ENCODE measurements at places on chromosomes 4 and X.

- no peak for DNase-seq
Measured at GRCh38 chr4:2933566-2934076, 29.6 kb downstream of the NOP14 start.

DNA sequence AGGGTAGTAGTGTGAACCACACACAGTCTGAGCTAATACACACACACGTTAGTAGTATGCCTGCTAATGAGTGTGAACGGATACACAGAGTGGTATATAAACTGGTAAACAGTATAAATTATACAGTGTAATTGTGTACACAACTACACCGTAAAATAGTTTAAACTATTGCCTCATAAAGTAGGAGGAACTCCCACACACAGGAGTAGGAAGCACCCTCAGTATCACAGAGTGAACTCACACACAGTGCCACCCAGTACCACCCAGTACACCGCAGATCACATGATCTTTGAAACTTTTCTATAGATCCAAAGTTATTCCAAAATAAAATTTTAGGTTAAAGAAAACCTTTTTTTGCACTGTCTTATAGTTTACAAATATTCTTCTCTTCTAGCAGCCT is 275.1 kb downstream of the ADGRA3 start:
- no peak for DNase-seq

- DNase-seq = no peak
Measured at GRCh38 chrX:119573840-119574393, 446 bp upstream of the UBE2A start.

DNA sequence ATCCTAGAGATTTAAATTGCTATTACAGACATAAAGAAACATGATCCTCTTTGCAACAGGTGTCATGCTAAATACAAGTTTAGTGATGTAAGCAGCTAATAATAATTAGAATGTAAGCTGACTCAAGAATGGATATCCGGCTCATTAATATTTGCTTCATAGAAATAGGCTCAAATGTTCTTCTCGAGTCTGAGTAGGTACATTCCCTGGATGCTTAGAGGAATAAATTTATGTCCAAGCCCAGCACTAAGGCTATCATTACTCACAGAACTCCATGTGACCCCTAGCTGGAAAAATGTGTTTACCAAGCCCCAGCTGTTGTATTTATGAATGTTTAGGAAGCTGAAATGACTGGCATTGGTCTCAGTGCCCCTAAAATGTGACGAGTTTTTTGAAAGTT is 87.6 kb upstream of the TSPAN7 start:
- DNase-seq = no peak

GRCh38 chr4:37220685-37221084 is 23.9 kb upstream of the NWD2 start:
- no peak for DNase-seq

GRCh38 chr4:74410272-74410671 is 34.7 kb upstream of the AREG start:
- no peak for DNase-seq

- no peak for DNase-seq
Measured at GRCh38 chr4:82551734-82552133, 10.1 kb downstream of the TMEM150C start.

DNA sequence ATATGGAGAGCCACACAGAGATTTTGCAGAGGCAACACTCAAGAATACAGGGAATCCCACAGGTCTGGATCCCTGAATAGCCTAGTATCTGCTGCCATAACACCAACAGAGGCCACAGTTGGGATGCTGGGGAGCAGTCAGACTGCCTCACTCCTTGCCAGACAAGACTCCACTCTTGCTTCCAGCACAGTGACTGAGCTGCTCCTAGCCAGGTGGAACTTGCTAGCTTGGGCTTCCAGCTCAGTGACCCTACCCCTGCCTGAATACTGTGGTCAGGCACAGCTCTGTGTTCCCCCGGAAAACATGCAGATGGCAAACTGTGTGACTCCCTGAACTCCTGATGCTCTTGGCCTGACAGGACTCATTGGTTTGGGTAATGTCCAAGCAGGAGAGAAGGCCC is 251.8 kb downstream of the KCTD8 start:
- no peak for DNase-seq

DNA sequence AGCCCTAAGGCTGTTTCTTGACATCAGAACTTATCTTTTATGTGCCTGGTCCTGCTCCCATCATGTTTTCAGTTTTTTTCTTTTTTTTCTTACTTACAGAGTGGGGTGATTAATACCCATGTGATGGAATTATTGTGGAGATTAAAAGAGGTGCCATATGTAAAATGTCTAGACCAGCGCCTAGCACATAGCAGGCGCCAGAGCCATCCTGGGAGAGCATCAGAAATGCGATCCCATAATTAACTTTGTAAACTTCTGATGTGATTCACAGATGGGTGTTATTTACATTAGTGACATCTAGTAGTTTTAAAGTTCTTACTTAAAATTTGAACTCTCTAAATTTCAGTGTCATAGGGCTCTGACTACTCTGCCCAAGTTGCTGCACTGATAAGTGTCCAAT is 66.2 kb upstream of the PGRMC2 start:
- DNase-seq = no peak

GRCh38 chrX:46953597-46953996 is 41.4 kb downstream of the JADE3 start:
- DNase-seq = no peak

- DNase-seq = no peak
Measured at GRCh38 chr4:182242787-182243186, 415 bp upstream of the TENM3 start.

Measured in T-helper 22 cell (primary cell).